Glutamatergic neuron (in vitro differentiated cells): ENCODE measurements at places on chromosomes 6 and 20. TPM values are rescaled to one million over a fixed set of nuclear protein-coding genes. Genes with fewer than 3 reads are reported as not detected.

PHACTR1 gene
- 50.7 TPM for total RNA-seq

RIMS1 gene
- total RNA-seq = 12.3 TPM

SMPDL3A gene
- total RNA-seq = 10.0 TPM

EYS gene
- total RNA-seq = 13.2 TPM

PM20D2 gene
- total RNA-seq = 0.56 TPM

GPR6 gene
- not detected for total RNA-seq

SIRPB2 gene
- not detected for total RNA-seq

HRH3 gene
- 13.7 TPM for total RNA-seq

TREML4 gene
- not detected for total RNA-seq

GCNT2 gene
- total RNA-seq = 13.2 TPM

HLA-A gene
- 60.2 TPM for total RNA-seq

TFAP2D gene
- not detected for total RNA-seq
